Astrocyte of the cerebellum (primary cell): ENCODE measurements at places on chromosomes 7 and 10.

DNA sequence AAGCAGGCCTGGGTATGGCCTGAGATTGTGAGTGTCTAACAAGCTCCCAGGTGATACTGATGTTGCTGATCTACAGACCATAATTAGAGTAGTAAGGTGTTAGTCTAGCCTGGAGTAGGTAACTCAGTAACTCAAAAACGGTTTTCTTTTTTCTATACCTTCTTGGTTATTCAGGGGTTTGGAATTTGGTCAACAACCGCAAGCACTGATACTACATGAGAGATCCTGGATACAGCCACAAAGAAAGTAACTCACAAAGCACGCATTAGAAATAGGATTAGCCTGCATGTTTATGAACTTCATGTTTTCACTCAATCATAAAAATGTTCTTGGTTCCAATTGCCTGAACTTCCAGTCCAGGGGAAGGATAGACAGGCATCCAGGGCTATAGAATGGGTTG is 803.5 kb downstream of the MAGI2 start:
- no peak for DNase-seq

GRCh38 chr10:56231436-56231835 is 129.6 kb downstream of the ZWINT start:
- DNase-seq, result no peak

DNA sequence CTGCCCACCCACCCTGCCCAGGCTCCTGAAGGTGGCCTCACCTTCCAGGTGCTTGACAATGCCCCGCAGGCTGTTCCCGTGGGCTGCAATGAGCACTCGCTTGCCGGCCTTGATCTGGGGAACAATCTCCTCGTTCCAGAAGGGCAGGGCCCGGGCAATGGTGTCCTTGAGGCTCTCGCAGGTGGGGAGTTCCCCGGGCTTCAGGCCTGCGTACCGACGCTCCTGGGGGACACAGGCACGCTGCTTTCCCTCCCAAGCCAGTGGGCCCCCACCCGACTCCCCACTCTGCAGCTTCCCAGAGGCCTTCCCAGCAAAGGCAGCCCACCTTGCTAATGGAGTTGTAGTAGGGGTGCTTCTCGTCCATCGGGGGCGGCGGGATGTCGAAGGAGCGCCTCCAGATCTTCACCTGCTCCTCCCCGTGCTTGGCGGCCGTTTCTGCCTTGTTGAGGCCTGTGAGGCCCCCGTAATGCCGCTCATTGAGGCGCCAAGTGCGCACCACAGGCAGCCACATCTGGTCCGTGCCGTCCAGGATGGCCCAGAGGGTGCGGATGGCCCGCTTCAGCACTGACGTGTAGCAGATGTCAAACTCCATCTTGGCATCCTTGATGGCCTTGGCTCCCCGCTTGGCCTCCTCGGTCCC is 456 bp downstream of the PGAM2 start:
- DNase-seq, result no peak

- DNase-seq, result peak; percentile 4
Measured at GRCh38 chr7:901388-902154, 25.2 kb downstream of the GET4 start.

DNA sequence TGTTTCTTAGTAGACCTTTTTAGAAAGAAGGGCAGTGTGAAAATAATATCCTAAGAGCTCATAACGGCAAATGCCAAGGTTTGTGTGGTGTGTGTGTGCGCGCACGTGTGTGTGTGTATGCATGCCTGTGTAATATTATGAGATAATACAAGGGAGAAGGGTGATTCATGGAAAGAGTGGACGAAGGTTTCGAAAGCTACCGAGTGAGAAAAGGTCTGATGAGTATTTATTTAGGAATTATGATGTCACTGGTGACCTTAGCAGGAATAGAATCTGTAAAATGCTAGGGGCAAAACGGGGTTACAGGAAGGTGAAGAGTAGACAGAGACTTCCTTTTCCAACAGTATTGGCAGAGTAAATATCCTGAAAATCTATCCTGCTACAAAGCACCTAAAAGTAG is 107.3 kb downstream of the AHR start:
- DNase-seq, result peak; percentile 32

DNA sequence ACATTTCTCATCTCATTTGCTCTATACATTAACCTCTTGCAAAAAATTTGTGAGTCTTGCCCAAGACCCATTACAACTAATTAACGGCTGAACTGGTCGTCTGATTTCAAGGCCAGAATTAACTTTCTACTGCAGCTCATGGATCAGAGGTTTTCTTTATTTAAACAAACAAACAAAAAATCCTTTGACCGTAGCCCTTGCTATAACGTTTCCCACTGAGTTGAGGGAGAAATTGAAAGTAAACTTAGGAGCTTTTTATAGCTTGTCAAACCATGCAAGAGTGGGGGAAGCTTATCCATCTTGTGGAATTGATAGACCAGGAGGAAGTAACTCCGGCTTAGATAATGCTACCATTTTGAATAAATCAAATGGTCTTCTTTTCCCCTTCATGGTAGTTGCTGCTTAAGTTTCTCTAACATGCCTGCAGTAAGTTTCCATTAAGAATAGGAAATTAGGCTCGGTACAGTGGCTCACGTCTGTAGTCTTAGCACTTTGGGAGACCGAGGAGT is 3.3 kb downstream of the SRGN start:
- no peak for DNase-seq

- no peak for DNase-seq
Measured at GRCh38 chr10:123463698-123464097, 202.5 kb upstream of the GPR26 start.

GRCh38 chr10:14889318-14889717 is 10.7 kb downstream of the SUV39H2 start:
- no peak for DNase-seq

GRCh38 chr10:128092454-128092853 is 33.8 kb downstream of the MKI67 start:
- no peak for DNase-seq

DNA sequence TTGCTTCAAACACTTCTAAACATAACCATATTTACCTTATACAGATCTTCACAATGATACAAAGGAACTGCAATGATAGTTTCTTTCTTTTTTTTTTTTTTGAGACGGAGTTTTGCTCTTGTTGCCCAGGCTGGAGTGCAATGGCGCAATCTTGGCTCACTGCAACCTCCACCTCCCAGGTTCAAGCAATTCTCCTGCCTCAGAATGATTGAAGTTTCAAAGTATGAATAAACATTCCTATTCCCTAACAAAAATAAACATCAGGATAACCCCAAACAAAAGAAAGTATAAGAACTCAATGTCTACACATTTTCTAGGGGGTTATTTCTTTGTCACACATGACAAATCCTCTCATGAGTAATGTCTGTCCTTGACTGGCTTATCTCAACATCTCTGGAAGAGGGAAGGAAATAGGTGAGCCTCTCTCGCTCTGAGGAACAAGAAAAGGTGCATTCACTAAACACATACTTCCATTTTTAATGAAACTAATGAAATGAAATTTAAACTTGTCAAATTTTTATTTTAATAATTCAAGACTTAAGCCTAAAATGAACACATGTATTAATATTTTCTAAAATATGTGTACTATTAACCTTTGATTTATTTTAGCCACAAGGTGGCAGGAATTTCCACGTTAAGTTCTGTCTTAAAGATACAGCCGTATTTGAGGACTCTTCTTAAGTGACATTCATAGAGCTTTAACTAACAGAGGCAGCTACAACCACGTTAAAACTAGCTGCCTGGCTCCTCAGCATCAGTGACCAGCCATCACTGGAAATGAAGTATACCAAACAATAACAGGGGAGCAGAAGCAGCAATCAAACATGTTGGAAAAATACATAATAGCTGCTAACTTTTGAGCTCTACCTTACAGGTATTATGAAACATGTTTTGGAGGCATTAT is 58.3 kb downstream of the MALSU1 start:
- DNase-seq, result no peak

- no peak for DNase-seq
Measured at GRCh38 chr10:44647877-44648542, 263.1 kb upstream of the CXCL12 start.

DNA sequence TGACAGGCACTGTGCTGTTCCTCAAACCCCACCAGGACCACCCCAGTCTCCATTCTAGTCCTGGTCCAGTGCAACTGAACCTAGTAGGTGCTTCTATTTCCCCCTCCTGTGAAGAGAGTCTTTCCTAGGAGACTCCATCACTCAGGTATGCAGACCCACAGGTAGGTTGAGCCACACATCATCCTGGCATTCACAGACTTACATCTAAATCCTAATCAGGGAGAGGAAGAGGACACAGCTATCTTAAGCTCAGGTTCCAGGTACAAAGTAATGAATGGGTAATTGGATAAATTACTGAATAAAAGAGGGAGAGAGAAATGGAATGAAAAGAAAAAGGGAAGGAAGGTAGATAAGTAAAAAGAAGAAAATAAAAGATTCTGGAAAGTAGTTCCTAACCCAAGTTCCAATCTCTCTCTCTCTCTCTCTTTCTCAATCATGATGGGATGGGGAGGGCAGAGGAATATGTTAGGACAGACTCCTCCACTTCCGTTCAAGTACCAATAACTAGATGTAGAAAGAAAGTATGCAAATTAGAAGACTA is 139.8 kb upstream of the NAMPT start:
- no peak for DNase-seq

DNA sequence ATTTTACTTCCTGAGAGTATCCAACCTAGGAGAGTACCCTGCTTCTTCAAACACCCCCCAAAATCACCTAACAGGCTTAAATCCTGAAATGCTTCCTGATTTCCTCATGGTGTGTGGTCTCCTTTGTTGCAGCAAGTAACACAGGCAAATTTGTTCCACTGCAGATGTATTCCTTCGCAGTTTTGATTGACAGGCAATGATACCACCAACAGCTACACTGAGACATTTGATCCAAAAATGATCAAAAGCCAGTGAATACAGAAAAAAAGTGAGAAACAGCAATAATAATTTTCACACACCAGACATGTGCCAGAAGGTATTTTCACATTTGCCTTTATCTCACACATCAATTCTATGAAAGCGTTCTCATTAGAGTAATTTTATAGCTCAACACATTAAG is 95.9 kb downstream of the HERPUD2 start:
- no peak for DNase-seq

DNA sequence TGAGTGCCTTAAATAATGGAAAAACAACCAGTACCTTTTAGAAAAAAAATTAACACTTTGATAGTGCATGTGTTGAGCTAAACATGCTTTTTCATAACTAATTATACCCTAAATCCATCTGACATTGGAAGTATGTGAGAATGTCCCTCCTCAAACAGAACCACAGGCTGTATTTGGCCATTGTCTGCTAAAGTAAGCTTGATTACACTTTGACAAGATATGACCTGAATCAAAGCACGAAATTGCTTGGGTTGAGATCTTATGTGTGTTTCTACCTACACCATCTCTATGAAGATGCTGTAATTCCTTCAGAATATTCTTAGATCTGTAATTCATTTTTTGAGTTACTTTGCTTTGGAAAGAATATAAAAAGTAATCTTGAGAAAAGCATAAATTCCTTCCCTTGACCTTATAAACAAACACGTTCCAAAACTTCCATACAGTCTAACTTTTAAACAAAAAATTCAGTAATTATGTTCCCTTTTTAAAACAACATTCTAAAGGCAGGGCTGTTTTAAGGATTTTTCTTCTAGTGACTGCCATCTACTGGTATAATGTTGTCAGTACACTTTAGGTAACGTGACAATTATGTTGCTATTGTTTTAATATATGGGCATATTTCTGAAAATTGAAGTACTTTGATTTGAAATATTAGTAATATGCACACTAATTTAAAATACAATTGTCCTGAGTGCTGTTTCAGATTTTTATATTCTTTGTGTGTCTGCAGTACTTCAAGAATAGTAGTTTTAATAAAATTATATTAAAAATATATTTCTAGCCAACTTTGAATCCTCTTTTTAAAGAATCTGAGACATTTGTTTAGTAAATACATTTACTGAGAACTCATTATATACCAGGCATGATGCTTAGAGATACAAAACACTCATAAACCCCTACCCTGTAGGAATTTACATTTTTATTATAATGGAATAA is 20.9 kb downstream of the CD36 start:
- DNase-seq, result peak; percentile 18

DNA sequence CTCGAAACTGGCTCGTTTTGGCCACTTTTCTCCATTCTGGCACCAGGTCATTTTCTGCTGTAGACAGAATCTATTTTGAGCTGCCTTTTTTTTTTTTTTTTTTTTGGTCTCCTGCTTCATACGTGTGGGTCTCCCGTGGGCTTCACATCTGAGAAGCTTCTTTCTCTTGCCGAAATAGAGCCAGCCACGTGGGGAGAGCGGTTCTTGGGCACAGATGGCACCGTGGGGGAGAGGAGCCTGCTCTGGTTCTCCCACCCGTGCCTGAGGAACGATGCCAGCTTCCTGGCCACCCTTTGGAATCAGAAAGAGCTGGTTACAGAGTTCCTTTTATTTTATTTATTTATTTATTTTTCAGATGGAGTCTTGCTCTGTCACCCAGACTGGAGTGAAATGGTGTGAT is 48.7 kb upstream of the OCM2 start:
- no peak for DNase-seq

- no peak for DNase-seq
Measured at GRCh38 chr7:70098133-70098561, 499.9 kb downstream of the AUTS2 start.

- no peak for DNase-seq
Measured at GRCh38 chr7:2566348-2566889, 7.6 kb downstream of the IQCE start.

GRCh38 chr7:50372923-50373322 is 68.4 kb downstream of the IKZF1 start:
- DNase-seq, result no peak

DNA sequence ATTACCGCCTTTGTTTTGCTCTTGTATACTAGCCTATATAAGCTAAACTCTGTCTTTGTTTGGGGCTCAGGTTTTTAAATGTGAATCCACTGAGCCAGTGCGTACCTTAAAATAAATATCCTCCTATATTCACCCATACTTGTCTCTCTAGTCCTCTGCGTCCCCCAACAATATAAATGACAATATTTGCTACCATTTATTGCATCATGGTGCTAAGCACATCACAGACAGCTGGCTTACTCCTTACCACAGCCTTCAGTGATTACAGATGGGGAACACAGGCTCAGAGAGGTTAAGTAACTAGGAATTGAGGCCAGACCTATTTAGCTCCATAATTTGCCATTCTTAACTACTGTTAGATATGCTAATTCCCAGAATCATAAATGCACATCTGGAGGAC is 3.4 kb upstream of the ADCK2 start:
- DNase-seq, result no peak

DNA sequence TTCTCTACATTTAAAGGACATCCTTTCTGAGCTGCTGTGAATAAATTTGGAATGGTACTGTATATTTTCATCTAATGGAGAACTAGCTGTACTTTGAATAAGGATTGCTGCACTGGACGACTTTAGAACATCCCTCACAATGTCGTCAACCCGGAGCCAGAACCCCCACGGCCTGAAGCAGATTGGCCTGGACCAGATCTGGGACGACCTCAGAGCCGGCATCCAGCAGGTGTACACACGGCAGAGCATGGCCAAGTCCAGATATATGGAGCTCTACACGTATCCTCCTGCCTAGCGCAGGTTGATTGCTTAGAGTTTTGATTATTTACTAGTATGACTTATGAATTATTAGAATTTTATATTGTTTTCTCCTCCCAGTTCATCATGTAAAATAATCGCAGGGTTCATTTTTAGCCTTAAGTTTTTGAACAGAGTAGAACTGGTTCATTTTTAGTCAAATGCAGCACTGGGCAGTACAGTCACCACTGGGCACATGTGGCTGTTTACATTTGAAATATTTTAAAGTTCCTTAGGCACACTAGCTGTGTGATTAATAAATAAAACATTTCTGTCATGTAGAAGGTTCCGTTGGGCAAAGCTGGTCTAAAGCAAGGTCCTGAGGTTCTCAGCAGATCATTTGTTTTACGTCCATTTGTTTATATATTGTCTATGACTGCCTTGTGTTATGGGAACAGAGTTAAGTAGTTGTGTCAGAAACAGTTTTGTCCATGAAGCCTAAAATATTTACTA is 31.5 kb downstream of the CUL1 start:
- no peak for DNase-seq
